ENCODE measurements at places on chromosomes 11 and 22. TPM values are rescaled to one million over a fixed set of nuclear protein-coding genes. Genes with fewer than 3 reads are reported as not detected.

The MIOX gene
- total RNA-seq: not detected

The CCDC87 gene
- 0.21 TPM for total RNA-seq

The AMOTL1 gene
- total RNA-seq: 0.94 TPM

The BIK gene
- total RNA-seq: 2.1 TPM

The MACROD1 gene
- 4.0 TPM for total RNA-seq

The DSCAML1 gene
- 0.84 TPM for total RNA-seq

The OR8G1 gene
- under 0.01 TPM for total RNA-seq

The CCDC116 gene
- not detected for total RNA-seq

The SPI1 gene
- total RNA-seq: 202 TPM

The PKP3 gene
- not detected for total RNA-seq

The PRG3 gene
- total RNA-seq: not detected

The DDTL gene
- 3.8 TPM for total RNA-seq

The BRSK2 gene
- total RNA-seq: 0.10 TPM

The C11orf86 gene
- total RNA-seq: not detected

The ACTN3 gene
- not detected for total RNA-seq

The CDC45 gene
- 0.42 TPM for total RNA-seq

The MRGPRX4 gene
- total RNA-seq: not detected

The ANGPTL5 gene
- 0.10 TPM for total RNA-seq

The SMDT1 gene
- 14.9 TPM for total RNA-seq

The NFAM1 gene
- total RNA-seq: 14.2 TPM

The CNGA4 gene
- total RNA-seq: 0.21 TPM

The UCP3 gene
- 1.7 TPM for total RNA-seq

The MS4A7 gene
- 28.7 TPM for total RNA-seq

The PRODH gene
- total RNA-seq: not detected

The HTR3A gene
- 0.21 TPM for total RNA-seq

The SAMM50 gene
- 12.9 TPM for total RNA-seq

The PYGM gene
- 4.8 TPM for total RNA-seq

The CNIH2 gene
- total RNA-seq: 1.0 TPM

The PVALB gene
- 0.73 TPM for total RNA-seq

The DRD4 gene
- 0.10 TPM for total RNA-seq

The GAB4 gene
- 0.21 TPM for total RNA-seq

The RBM14 gene
- 76.4 TPM for total RNA-seq

The NAALAD2 gene
- not detected for total RNA-seq
